ENCODE measurements at places on chromosomes 2 and 18.

GRCh38 chr2:71453404-71454220 lies at the start of gene DYSF:
Gene DYSF, plus strand, starts transcription at chr2:71453561.
- no peak for DNase-seq

- DNase-seq, result no peak
Measured at GRCh38 chr2:34849827-34850226, 1250.7 kb upstream of the FAM98A start.

DNA sequence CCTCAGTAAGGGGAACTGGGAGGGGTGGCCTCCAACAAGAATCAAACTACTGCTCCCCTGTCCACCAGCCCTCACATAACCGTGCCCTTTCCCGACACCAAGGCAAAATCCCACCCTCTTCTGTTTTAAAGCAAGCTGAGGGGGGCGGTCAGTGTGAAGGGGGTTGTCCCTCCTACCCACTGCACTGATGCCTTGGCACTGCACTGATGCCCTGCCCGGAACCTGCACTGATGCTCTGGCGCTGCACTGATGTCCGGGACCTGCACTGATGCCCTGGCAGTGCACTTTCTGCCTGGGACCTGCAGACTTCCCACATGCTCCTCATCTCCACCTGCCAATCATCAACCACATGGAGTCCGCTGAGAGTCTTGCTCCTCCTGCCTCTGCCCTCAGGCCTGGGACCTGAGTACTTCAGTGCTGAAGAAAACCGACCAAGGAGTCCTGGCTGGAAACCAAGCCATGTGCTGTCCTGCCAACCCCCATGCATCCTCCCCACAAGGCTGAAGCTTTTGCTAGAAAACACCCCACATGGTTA lies 179.5 kb downstream of the SMAD2 start:
- no peak for DNase-seq

DNA sequence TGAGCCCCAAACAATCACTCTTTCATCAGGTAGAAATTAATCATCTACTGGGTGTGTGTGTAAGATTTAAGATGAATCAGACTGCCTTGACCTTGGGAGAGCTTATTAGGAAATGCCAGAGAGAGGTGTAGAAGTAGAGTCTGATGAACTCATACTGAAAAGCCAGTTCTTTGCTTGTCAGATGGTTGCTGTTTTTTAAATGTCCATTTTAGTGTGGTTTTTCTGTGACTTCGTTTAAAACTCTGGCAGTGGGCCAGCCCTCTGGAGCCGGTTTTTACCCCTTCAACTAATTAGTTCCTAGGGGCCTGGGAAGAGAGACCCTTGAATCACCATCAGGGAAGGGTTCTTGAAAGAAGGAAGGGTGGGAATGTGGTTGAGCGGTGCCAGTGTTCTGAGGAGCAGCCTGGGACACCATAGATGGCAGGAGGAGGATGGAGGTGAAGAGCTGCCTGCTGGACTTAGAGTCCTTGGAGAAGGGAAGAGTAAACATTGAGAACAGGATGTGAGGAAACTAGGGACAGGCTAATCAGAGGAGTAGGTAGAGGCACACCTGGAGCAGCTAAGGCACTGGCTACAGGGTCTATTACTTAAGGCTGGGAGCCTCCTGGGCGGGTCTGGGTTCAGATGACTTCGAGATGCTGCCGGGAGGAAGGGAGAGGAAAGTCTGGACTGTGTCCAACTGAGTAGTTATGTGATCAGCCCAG lies 66.1 kb downstream of the LRRFIP1 start:
- DNase-seq, result no peak

- DNase-seq, result no peak
Measured at GRCh38 chr2:25851740-25852503, 26.4 kb downstream of the ASXL2 start.

DNA sequence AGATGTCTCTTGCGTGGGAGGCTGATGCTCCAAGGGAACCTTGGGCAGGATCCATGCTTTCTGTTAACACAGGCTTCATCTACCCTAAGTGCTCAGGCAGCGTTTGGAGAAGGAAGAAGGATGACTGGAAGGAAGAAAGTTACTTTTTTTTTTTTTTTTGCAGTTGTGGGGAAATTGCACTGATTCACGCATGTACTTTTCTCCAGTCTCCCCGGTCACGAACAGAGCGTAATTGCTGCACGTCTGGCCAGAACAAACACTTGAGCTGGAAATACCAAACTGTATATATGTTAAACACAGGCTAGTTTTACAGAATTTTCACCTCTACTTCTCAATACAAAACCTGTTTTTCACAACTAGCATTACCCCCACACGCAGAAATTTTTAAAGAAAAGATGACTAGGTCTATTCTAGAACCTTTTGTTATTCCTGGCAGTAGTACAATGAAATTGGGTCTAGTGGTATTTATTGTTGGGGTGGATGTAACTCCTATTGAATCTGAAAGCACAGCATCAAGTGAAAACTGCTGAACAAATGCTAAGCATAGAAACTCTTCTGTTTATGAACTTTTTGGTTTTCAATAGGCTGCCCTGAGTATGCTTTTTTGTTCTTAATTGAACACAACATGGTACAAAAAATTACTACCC lies 9.3 kb upstream of the SCYGR5 start:
- no peak for DNase-seq

- no peak for DNase-seq
Measured at GRCh38 chr2:200763422-200763821, 48.3 kb upstream of the BZW1 start.

- no peak for DNase-seq
Measured at GRCh38 chr18:79851489-79851888, 53.8 kb downstream of the KCNG2 start.

DNA sequence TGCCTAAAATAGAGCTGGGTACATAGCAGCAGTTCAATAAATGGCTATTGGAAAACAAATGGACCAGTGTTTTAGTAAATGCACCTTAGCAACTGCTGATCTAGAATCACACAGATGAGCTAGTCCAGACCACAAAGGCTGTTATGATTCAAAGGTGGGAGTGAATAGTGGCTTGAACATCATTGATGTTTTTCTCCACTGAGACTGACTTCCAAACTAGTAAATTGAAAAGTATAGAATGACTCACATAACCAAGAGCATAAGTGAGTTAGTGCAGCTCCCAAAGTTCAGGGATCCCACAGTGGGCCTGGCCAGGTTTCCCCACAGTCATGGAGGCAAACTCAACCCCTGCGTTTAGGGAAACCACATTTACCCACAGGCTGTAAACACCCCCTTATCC lies 106.7 kb upstream of the YPEL5 start:
- DNase-seq, result no peak

DNA sequence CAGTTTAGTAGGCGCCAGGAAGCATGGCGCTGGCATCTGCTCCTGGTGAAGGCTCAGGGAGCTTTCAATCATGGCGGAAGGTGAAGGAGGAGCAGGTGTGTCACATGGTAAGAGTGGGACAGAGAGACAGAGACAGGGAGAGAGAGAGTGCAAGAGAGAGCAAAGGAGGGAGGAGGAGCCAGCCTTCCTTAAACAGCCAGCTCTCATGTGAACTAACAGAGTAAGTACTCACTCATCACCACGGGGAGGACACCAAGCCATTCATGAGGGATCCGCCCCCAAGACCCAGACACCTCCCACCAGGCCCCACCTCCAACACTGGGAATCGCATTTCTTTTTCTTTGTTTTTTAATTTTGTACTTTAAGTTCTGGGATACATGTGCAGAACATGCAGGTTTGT lies 40.8 kb upstream of the CLASP1 start:
- no peak for DNase-seq

DNA sequence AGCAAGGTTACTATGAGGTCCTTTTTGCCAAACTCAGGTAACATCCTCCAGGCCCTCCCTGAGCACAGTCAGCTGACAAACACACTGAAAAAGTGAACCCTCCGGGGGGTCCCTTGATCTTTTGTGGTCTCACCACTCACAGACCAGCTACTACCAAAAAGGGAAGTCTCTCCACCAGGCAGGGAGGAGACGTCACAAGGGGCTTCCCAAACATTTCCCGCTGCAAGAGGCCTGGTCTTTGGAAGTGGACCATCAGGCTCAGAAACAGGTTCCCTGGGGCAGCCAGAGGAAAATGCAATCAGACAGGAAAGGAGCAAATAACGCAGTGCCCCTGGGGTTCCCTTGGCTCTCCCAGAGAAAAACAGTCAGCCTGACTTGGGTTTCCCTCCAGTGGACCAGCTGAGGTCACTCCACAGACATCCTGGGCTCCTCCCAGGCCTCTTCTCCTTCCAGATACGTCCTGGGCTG lies 38.7 kb upstream of the POMC start:
- no peak for DNase-seq

GRCh38 chr18:44719519-44720060 lies 38.9 kb downstream of the SETBP1 start:
- no peak for DNase-seq

- no peak for DNase-seq
Measured at GRCh38 chr2:149872041-149872440, 284.5 kb upstream of the MMADHC start.

DNA sequence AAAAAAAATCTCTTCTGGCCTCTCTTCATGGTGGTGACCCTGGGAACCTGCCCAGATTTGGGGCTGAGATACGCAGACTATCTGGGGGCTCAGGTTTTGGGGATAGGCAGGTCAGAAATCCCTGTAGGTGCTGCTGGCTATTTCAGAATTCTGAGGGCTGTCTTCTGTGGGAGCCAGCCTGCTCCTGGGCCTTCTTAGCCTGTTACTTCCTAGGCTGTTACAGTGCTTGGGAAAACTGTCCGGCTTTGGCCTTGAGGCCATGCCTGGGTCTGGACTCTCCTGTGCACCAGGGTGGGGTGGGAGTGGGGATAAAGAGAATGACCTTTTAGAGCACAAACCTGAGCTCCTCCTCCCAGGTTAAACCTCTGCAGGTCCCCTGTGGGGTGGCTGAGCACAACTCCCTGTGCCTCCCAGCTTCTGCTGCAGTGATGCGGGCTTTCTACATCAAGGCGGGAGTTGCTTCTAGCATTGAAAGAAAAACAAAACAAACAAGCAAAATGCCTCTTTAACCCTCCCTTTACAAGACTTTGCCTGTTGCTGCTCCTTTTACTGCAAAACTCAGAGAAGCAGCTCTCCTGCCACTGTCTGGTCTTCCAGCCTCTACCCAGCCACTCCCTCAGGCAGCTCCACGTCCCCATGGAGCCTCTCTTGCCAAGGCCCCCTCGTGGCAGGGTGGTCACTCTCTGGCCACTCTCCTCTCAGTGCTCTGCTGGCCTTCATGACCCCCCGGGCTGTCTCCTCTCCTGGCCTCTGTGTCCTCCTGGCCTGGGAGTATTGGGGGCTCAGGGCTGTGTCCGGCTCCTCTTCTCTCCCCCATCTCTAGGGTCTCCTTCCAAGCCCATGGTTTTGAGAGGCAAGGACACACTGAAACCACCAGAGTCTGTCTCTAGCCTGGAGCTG lies 293.0 kb upstream of the HS6ST1 start:
- no peak for DNase-seq

GRCh38 chr2:218014706-218015585 lies 12.2 kb upstream of the TNS1 start:
- no peak for DNase-seq

DNA sequence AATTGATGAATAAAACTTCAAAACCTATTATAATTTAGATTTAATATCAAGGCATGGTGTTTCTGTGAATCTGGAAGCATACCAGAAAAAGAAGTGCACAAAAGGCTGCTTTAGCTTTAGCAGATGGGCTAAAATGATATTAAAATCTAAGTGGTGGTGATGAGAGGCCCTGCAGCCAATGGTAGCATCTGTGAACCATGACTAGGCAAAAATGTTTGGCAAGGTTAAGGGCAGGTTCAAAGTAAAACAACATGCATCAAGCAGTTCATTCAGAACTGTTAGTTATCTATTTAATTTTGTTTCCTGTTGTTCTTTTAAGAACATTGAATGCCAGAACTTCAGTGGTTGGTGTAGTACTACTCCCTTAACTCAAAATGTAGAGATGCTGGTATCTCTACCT lies 1736.9 kb upstream of the CELF4 start:
- no peak for DNase-seq

- DNase-seq, result no peak
Measured at GRCh38 chr18:45670281-45670962, 53.6 kb upstream of the SLC14A1 start.

- DNase-seq, result no peak
Measured at GRCh38 chr2:65021709-65022108, 32.5 kb downstream of the SLC1A4 start.

DNA sequence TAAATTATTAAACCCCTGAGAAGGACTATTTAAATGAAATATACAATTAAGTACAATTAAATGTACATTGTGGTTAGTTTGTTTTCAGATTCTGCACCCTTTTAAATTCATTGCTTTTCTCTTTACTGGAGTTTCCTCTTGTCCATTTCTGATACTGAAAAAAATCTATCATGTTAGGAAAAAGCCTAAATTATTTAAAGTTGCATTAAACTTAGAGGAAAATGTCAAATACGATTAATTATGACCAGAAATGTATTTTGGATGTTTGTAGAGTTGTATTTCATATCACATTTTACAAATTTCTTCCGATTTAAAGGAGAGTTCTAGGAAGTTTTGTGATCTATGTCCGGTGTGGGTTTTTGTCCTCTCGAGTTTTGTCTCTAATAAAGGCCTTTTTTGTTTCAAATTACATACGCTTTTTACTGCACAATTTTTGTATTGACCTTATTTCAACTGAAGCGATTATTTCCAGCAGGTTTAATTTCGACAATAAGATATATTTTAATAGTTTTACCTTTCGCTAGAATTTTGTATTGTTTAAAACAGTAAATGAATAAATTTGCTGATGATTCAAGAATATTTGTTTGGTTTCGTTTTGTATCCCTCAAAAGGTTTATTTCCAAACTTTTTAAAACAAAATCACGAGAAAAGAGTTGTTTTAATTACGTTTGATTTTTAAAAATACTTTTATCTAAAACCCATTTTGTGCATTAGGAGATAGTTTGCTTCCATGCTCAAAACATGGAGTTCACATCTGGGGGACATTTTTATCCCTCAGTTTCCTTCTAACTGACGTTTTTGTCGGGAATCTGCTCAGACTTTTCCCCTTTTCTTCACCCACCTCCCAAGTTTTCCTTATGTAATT lies 3.3 kb upstream of the SATB2 start:
- no peak for DNase-seq

DNA sequence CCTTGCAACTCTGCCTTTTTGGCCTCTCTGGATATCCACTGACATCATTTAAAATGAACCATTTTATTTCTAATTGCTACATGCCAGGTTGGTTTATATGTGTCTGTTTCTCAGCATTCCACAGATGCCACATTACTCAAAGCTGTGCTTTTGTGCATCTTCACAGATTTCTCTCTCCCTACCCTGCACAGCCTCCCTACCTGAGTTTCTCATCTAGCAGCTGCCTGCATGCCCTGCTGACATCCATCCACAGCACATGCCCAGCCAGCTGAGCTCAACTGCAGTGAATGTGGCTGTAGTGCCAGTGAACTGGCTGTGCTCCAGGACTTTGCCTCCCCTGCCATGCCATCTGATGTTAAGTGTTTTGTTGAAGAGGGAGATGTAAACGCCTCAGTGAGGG lies 44.5 kb downstream of the PKP4 start:
- DNase-seq, result no peak

GRCh38 chr2:108363024-108363907 lies 14.5 kb upstream of the SULT1C4 start:
- DNase-seq, result no peak

- no peak for DNase-seq
Measured at GRCh38 chr2:232338759-232339106, 39.8 kb upstream of the ALPP start.

GRCh38 chr2:218395456-218395825 lies 4.2 kb upstream of the CTDSP1 start:
- DNase-seq, result no peak

- DNase-seq, result no peak
Measured at GRCh38 chr18:10519999-10520935, 5.6 kb upstream of the NAPG start.

- no peak for DNase-seq
Measured at GRCh38 chr18:41870817-41871216, 84.2 kb upstream of the PIK3C3 start.

Data from omental fat pad (tissue), 4 donors.